Left kidney (tissue), 8 donors: ENCODE measurements at places on chromosomes 2 and 18.

DNA sequence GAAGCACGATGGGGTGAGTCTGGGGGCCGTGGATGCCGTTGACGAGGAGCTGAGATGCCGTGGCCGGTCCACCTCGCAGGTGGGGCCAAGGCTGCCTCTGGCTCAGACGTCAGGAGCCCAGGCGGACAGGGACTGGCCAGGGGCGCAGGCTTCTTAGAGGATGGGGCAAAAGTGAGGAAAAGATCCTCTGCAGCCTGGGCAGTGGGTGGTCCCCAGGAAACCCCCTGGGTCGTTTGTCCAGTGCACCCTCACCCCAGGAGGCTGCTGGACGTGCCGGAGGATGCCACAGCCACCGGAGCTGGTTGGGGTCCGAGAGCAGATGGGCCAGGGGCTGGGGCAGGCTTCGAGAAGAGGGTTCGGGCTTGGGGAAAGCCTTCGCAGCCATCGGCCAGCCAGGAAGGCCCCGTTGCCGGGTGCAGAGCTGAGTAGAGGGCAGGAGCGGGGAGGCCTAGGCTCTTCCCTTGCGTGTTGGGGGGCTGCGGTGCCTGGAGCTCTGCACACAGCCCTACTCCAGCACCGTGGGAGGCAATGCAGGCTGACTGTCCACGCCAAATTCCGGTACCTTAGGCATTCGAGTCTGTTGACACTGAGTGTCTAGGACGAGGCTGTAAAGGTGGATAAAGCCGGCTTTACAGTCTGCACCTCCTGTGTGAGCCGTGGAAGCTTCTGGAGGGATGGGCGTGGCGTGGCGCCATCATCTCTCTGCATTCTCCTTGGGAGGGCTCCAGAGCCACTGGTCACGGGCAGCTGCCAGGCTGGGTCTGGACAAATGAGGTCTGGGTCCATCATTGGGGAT lies 18.8 kb downstream of the GPC1 start:
- no peak for DNase-seq

DNA sequence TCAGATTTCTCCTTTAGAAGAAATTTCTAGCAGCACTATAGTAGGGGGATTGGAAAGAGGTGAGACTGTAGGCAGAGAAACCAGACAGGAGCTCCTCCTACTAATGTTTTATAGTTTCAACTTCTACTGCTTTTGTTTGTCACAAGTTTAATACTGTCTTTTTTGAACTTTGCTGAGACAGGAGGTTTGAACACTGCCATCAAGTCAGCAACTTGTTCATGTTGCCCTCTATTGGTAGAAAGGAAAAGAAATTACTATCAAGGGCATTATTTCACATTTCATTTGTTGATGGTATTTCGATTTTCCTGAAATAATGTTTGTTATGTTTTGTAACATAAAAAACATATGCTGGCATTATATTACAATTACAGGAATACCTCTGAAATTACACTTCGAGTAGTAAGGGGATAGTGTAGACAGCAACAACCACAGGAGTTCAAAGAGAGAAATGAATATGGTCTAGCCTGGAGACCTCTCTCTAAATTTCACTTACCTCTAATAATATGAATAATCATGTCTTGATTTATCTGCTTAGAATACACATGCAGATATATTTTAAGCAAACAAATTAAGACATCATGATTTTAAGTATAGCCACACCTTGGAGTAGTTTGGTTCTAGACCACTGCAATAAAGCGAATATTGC lies 12.4 kb upstream of the CCDC88A start:
- DNase-seq: no peak

- DNase-seq: no peak
Observed at GRCh38 chr2:22377268-22377667, 1007.7 kb upstream of the KLHL29 start.

- DNase-seq: no peak
Observed at GRCh38 chr2:12705742-12706141, 11.0 kb upstream of the TRIB2 start.
